ENCODE measurements at places on chromosomes 16 and 17.

- no peak for DNase-seq
- no peaks in the 10 kb centered on the region for H3K4me1 ChIP-seq
- H3K36me3 ChIP-seq, result no peaks in the 10 kb centered on the region
- no peak overlapping the region for H3K27ac ChIP-seq
Observed at GRCh38 chr16:16960785-16961184, 510.0 kb downstream of the XYLT1 start.

DNA sequence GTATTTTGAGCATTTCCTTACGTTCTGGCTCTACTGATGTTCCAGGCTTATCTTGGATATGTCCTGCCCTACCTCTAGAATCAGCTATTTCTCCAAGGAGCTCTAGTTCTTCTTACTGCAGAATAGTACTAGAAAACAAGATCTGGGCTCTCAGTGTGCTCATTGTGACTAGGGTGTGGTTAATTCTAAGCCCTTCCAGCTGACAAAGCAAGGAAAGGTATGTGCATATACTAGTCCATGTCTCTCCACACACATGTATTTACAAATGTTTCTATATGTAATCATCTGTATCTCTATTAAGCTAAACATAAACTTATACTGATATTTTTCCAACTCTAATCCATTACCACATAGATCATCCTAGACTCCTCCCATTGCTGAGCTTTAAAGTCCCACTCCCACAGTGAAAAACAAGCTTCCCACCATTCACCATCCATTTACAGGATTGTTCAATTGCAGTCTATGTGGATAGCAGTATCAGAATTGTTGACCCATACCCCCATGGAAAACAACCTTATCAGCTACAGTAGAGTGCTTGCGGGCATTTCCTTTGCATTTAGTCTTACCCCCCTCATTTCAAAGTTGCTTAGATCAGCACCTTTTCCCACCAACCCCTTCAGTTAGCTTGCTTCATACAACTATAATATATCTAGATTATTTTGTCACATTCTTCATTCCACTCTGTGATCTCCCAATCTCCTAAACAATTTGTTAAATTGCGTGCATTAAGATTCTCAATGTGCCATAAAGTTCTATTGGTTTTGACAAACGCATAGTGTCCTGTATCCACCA is 194.5 kb downstream of the SOX9 start:
- H3K36me3 ChIP-seq, result no peaks in the 10 kb centered on the region
- H3K27me3 ChIP-seq, result no peaks in the 10 kb centered on the region
- H3K4me3 ChIP-seq, result no peak overlapping the region
- no peak for DNase-seq
- no peaks in the 10 kb centered on the region for H3K4me1 ChIP-seq

- no peak overlapping the region for H3K27ac ChIP-seq
- no peak overlapping the region for H3K4me3 ChIP-seq
- DNase-seq, result no peak
- no peaks in the 10 kb centered on the region for H3K36me3 ChIP-seq
Observed at GRCh38 chr16:46731691-46732555, 16.2 kb downstream of the MYLK3 start.

DNA sequence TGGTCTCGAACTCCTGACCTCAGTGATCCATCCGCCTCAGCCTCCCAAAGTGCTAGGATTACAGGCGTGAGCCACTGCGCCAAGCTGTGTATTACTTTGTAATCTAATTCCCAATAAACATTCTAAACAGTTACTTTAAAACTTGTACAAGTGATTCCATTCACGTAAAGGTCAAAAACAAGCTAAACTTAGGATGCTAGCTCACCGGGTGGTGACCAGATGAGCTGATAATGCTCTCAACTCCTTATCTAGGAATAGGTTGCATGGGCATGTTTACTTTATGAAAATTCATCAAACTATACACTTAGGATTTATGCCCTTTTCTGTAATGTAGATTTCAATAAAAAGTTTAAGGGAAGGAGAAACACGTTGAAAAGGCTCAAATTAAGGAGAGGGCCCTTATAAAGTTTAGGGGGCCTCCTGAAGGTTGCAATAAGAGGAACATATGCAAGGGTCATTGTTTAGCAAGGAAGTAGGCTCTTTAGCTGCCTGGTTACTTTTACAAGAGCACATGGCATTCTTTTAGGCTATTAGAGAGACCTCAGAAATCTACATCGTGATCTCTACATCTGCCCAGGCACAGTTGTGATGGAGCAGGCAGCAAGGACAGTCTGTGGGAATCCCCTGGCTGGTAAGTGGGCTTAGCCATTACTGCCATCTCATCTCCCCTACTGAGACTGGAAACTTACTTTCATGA is 13.3 kb downstream of the CDR2 start:
- peaks cover 50% of the 10 kb centered on the region for H3K4me1 ChIP-seq
- no peaks in the 10 kb centered on the region for H3K27me3 ChIP-seq
- DNase-seq, result no peak
- peak overlapping the region; percentile 51 for H3K27ac ChIP-seq

- H3K36me3 ChIP-seq, result peaks cover 2% of the 10 kb centered on the region
- H3K27me3 ChIP-seq, result no peaks in the 10 kb centered on the region
- H3K4me3 ChIP-seq, result no peak overlapping the region
- no peak for DNase-seq
- H3K27ac ChIP-seq, result no peak overlapping the region
- H3K4me1 ChIP-seq, result no peaks in the 10 kb centered on the region
Observed at GRCh38 chr17:80802626-80803450, 188.8 kb upstream of the CHMP6 start.

- DNase-seq, result no peak
- H3K36me3 ChIP-seq, result no peaks in the 10 kb centered on the region
- peaks cover 4% of the 10 kb centered on the region for H3K27me3 ChIP-seq
- no peak overlapping the region for H3K27ac ChIP-seq
- H3K4me3 ChIP-seq, result no peak overlapping the region
Observed at GRCh38 chr17:48655913-48656312, 29.8 kb upstream of the HOXB9 start.

DNA sequence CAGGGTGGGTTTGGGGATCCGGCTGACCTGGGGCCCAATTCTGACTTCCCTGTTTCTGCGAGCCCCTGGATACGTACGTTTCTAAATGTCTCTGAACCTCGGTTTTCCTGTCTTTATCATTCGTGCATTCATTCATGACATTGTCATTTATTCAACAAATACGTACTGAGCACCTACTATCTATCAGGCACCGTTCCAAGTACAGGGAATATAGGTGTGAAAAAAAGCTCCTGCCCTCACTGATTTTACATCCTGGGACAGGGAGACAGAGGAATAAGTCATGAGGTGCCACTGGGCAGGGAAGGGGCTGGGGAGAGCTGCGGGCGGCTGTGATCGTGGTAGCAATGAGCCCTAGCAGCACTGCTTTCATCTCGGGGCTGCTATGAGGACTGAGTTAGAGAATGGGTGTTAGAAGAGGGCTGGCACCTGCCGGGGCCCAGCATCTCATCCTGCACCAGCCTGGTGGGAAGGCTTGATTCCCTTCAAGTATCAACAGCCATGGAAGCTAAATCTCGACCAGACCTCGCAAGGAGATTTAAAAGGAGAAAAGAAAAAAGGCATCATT is 88.3 kb upstream of the DNAH17 start:
- DNase-seq, result no peak
- H3K27ac ChIP-seq, result peak overlapping the region; percentile 47
- peaks cover 11% of the 10 kb centered on the region for H3K36me3 ChIP-seq

GRCh38 chr17:1605681-1606351 is 22.8 kb downstream of the SLC43A2 start:
- DNase-seq, result no peak
- no peak overlapping the region for H3K27ac ChIP-seq
- no peaks in the 10 kb centered on the region for H3K36me3 ChIP-seq

- no peaks in the 10 kb centered on the region for H3K4me1 ChIP-seq
- no peak overlapping the region for H3K4me3 ChIP-seq
- no peaks in the 10 kb centered on the region for H3K36me3 ChIP-seq
- H3K27ac ChIP-seq, result no peak overlapping the region
- no peak for DNase-seq
Observed at GRCh38 chr17:12619459-12620199, 46.1 kb upstream of the MYOCD start.

DNA sequence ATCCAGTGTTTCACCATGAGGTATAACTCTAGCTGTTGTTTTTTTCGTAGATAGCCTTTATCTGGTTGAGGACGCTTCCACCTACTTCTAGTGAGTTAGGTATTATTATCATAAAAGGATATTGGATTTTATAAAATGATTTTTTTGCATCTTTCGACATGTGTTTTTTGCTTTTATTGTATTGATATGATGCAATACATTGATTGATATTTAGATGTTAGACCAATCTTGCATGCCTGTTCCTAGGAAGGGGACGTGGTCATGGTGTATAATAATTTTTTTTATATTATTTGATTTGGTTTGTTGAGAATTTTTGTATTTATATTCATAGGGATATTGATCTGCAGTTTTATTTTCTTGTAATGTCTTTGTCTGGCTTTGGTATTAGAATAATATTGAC is 193.3 kb downstream of the HS3ST3B1 start:
- no peaks in the 10 kb centered on the region for H3K4me1 ChIP-seq
- H3K36me3 ChIP-seq, result no peaks in the 10 kb centered on the region
- DNase-seq, result no peak
- H3K4me3 ChIP-seq, result no peak overlapping the region

- H3K36me3 ChIP-seq, result no peaks in the 10 kb centered on the region
- no peaks in the 10 kb centered on the region for H3K4me1 ChIP-seq
- DNase-seq, result no peak
- H3K27ac ChIP-seq, result no peak overlapping the region
Observed at GRCh38 chr17:27536781-27537180, 80.5 kb downstream of the KSR1 start.

- H3K4me3 ChIP-seq, result no peak overlapping the region
- H3K4me1 ChIP-seq, result peaks cover 7% of the 10 kb centered on the region
- no peak overlapping the region for H3K27ac ChIP-seq
- no peak for DNase-seq
Observed at GRCh38 chr17:80449194-80449929, 27.0 kb downstream of the NPTX1 start.

- no peaks in the 10 kb centered on the region for H3K36me3 ChIP-seq
- no peak overlapping the region for H3K4me3 ChIP-seq
- DNase-seq, result no peak
- no peak overlapping the region for H3K27ac ChIP-seq
- H3K27me3 ChIP-seq, result peaks cover 4% of the 10 kb centered on the region
- H3K4me1 ChIP-seq, result no peaks in the 10 kb centered on the region
Observed at GRCh38 chr17:64326420-64327054, 63.5 kb upstream of the TEX2 start.

DNA sequence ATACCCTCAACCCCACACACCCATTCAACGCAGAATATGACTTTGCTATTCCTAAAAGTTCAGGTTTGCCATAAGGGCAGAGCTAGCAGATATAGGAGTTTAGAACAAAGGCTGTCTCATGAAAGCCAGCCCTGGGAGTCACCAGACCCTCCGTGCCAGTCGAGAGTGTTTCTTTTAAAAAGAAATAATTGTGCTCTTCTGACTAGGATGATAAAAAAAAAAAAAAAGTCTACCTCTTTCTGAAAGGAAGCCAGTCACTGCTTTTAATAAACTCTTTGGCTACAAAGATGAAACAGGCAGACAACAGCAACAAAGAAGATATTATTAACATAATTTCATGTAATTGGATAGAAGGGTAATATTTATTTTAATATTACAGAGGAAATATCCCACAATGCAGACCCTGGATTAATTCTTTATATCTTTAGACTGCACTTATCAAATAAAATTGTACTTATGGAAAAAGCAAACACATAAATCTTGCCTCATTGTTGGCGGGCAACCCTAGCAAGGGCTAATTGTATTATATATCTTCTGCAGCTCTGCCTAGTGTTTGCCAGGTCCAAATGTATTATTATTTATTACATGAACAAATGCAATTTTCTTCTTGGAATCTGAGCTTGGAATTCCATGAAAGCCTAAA is 277.5 kb upstream of the DYNLRB2 start:
- H3K4me1 ChIP-seq, result no peaks in the 10 kb centered on the region
- no peaks in the 10 kb centered on the region for H3K36me3 ChIP-seq
- DNase-seq, result no peak
- H3K27me3 ChIP-seq, result no peaks in the 10 kb centered on the region
- no peak overlapping the region for H3K27ac ChIP-seq

- peaks cover 2% of the 10 kb centered on the region for H3K36me3 ChIP-seq
- no peak overlapping the region for H3K4me3 ChIP-seq
- no peak for DNase-seq
- peaks cover 45% of the 10 kb centered on the region for H3K4me1 ChIP-seq
- peaks cover 4% of the 10 kb centered on the region for H3K27me3 ChIP-seq
- no peak overlapping the region for H3K27ac ChIP-seq
Observed at GRCh38 chr17:61396586-61397085, 3.0 kb upstream of the TBX2 start.

- H3K4me3 ChIP-seq, result no peak overlapping the region
- H3K27ac ChIP-seq, result no peak overlapping the region
- no peak for DNase-seq
- no peaks in the 10 kb centered on the region for H3K4me1 ChIP-seq
Observed at GRCh38 chr16:69005641-69006355, 99.7 kb upstream of the HAS3 start.

DNA sequence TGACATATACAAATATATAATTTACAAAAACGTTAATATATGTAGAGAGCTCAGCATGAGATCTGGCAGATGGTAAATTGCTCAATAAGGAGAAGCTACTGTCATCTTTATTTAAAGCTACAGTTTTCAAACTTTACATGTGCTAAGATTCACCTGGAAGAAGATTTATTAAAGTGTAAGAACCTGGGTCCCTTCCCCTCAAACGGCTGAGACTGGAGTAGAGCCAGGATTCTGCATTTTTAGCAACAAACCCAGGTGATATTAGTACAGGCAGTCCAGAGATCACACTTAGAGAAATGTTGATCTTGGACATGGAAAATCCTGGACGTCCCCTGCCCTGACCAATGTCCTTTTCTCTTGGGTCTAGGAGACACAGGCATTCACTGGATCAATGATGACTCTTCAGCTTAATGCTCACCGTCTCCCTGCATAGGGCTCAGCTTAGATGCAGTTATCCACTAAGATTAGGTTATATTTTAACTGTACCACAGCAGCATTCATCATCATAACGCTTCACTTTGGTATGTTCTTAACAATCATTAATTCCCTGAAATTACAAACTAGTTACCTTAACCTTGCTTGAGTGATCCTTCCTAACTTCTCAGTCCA is 20.4 kb downstream of the CDR2 start:
- DNase-seq, result no peak
- H3K4me3 ChIP-seq, result peak overlapping the region; percentile 53
- peak overlapping the region; percentile 70 for H3K27ac ChIP-seq
- H3K27me3 ChIP-seq, result no peaks in the 10 kb centered on the region
